Naive thymus-derived CD8-positive, alpha-beta T cell (primary cell): ENCODE measurements at places on chromosomes 12 and 14.
A peak's percentile ranks its signal among the peaks of the same experiment; 100 is the strongest.

- no peak overlapping the region for H3K27ac ChIP-seq
- H3K27me3 ChIP-seq, result no peaks in the 10 kb centered on the region
- no peak for DNase-seq
- no peak overlapping the region for H3K4me3 ChIP-seq
- no peaks in the 10 kb centered on the region for H3K4me1 ChIP-seq
These were observed 395.2 kb upstream of the TMTC1 start for GRCh38 chr12:30178916-30179315.

- DNase-seq, result no peak
- no peak overlapping the region for H3K4me3 ChIP-seq
- peaks cover 14% of the 10 kb centered on the region for H3K36me3 ChIP-seq
These were observed 309.4 kb downstream of the VRK1 start for GRCh38 chr14:97106609-97107008.

- no peak for DNase-seq
- no peak overlapping the region for H3K27ac ChIP-seq
- no peaks in the 10 kb centered on the region for H3K36me3 ChIP-seq
- H3K4me3 ChIP-seq, result no peak overlapping the region
These were observed 60.2 kb downstream of the SINHCAF start for GRCh38 chr12:31265722-31266121.

DNA sequence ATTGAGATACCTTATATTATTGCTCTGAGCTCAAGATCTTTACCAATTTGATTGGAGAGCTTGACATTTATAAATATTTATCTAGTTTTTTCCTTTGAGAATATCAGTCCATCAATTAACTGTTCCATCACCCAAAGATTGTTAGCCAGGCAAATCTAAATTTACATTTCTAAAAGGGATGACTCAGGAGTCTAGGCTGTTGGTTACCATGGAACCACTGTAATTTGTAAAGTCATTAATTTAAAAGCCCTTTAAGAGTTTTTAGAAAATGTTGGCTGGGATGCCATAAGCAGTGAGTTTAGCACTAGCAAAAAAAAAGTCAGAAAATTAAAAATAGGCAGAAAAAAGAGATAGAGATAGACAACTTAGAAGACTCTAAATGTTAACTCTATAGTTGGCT, 19.5 kb upstream of the SERPINA1 start:
- peaks cover 19% of the 10 kb centered on the region for H3K36me3 ChIP-seq
- H3K4me1 ChIP-seq, result no peaks in the 10 kb centered on the region
- peaks cover 12% of the 10 kb centered on the region for H3K27me3 ChIP-seq
- no peak for DNase-seq
- H3K27ac ChIP-seq, result no peak overlapping the region

DNA sequence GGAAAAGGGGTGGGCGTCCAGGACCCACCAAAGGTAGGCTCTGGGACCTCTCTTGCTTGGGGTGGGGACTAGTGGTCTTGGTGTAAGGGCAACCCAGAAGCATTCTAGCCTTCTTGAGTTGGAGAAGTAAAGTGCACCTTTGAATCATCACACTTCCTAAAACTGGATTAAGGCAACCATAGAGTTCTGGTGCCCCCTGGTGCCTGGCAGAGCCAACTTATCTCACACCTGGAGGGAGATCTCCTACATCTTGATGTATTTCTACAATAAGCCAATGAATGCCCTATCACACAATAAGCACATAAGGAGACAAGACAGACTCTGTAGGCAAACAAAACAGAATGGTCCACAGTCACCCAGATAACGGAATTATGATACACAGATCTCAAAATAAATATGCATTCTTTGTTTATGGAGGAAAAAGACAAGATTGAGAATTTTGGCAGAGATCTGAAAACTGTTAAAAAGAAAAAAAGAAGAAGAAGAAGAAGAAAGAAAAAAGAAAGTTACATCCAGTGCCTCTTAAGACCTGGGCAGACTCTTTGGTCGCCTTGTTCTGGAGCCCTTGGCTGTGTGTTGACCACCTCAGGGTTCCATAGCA, 95.9 kb upstream of the PPP2R5C start:
- DNase-seq, result no peak
- no peaks in the 10 kb centered on the region for H3K4me1 ChIP-seq
- H3K27ac ChIP-seq, result no peak overlapping the region
- no peak overlapping the region for H3K4me3 ChIP-seq

GRCh38 chr12:95614390-95614982, 63.2 kb upstream of the USP44 start:
- DNase-seq, result no peak
- peaks cover 4% of the 10 kb centered on the region for H3K27me3 ChIP-seq
- H3K36me3 ChIP-seq, result no peaks in the 10 kb centered on the region

GRCh38 chr14:71511152-71511551, 421.1 kb upstream of the RGS6 start:
- H3K36me3 ChIP-seq, result peaks cover 24% of the 10 kb centered on the region
- H3K27me3 ChIP-seq, result no peaks in the 10 kb centered on the region
- no peak overlapping the region for H3K27ac ChIP-seq
- H3K4me1 ChIP-seq, result peaks cover 4% of the 10 kb centered on the region
- no peak overlapping the region for H3K4me3 ChIP-seq

DNA sequence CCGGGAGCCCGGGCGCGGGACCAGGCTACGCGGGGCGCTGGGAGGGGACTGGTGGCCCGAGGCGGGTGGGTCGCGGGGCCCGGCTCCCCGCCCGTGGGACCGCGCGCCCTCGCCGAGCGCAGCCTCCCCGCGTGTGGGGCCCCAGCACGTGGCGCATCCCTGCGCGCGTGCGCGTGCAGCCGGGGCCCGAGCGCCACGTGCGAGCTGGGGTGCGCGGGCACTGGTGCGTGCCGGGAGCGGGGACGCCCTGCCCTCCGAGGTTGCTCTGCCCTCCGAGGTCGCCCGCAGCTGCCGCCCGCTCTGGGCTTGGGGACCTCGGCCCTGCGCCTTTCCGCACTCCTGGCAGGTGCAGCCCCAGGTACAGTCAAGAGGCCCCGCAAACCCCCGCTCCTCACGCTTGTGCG, 365 bp upstream of the CCDC88C start:
- H3K4me1 ChIP-seq, result peaks cover 23% of the 10 kb centered on the region
- peak overlapping the region; percentile 97 for H3K27ac ChIP-seq
- H3K36me3 ChIP-seq, result peaks cover 19% of the 10 kb centered on the region
- H3K27me3 ChIP-seq, result peaks cover 2% of the 10 kb centered on the region
- DNase-seq, result peak; percentile 75
- H3K4me3 ChIP-seq, result peak overlapping the region; percentile 83

DNA sequence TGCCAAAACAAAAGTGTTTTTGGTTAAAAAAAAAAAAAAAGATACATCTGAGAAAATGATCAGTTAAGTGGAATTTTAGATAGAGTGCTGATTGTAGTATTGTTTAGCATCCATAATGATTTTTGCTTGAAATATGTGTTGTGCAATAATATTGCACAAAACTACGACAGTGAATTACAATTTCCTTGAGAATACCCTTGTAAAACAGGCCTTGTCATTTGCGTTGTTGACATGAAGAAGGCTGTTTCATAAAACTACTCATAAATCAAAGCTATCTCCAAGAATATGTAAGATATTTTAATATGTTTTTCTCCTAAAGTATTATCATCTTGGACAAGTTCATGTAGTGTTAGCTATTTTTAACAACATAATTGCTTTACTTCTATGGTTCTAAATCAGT, 1077.0 kb downstream of the LRFN5 start:
- DNase-seq, result no peak
- no peaks in the 10 kb centered on the region for H3K27me3 ChIP-seq
- H3K36me3 ChIP-seq, result no peaks in the 10 kb centered on the region
- no peak overlapping the region for H3K4me3 ChIP-seq
- H3K27ac ChIP-seq, result no peak overlapping the region

DNA sequence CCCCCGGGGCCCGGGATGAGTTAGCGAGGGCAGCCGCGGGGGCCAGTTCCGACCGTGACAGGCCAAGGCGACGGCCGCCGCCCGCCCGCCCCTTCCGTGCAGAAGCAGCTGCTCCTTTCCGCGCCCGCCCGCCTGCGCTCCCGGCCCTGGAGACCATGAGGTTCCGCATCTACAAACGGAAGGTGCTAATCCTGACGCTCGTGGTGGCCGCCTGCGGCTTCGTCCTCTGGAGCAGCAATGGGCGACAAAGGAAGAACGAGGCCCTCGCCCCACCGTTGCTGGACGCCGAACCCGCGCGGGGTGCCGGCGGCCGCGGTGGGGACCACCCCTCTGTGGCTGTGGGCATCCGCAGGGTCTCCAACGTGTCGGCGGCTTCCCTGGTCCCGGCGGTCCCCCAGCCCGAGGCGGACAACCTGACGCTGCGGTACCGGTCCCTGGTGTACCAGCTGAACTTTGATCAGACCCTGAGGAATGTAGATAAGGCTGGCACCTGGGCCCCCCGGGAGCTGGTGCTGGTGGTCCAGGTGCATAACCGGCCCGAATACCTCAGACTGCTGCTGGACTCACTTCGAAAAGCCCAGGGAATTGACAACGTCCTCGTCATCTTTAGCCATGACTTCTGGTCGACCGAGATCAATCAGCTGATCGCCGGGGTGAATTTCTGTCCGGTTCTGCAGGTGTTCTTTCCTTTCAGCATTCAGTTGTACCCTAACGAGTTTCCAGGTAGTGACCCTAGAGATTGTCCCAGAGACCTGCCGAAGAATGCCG, 699 bp downstream of the MGAT2 start:
- peak overlapping the region; percentile 99 for H3K27ac ChIP-seq
- no peak for DNase-seq
- H3K4me3 ChIP-seq, result peak overlapping the region; percentile 93
